ENCODE measurements at places on chromosomes 4 and X.

DNA sequence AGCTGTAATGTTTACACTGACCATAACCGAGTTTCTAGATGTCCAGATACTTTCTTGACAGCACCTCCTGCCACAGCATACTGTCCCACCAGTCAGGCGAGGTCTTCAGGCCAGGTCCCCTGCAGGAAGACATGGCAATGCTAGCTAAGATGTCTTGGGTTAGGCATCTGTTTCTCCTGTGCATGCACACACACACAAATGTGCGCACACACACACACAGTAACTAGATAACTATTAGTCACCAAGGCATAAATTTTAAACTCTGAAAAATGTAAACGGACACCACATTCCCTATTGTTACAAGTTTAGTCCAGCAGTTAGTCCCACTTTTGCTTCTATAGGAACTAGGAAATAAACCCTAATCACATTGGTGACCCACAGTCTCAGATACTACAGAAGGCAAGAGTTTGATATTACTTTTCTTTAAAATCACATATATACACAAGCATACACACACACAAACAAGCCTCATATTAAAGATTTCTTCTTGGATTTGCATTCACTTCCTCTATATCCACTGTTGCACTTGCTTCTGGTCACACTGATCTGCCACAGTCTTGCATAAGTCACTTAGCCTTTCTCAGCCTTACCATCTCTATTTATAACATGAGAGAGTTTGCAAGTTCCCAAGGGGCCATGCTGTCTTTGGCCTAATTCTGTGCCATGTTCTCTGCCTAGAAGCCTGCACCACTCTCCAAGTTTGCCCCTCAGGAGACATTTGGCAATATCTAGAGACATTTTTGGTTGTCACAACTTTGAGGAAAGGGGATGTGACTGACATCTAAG is 32.2 kb downstream of the IL21 start:
- DNase-seq, result no peak

DNA sequence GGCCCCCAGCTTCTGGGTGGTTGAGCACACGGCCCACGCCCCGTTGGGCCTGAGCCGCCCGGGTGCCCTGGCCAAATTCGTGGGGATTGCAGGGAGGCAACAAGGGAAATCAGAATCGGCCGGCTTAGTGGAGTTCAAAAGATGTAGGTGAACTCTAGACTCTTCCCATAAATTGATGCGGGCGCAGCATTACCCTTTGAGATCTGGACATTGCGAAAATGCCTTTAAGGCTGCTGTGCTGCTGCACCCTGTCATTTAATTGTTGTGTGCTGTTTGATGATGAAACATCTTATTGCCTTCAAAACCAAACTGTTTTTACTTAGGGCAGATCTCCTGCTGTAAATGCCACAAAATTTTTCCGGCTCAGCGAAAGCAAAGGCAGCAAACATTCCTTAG is 409 bp upstream of the MPP1 start:
- DNase-seq, result peak; percentile 22

DNA sequence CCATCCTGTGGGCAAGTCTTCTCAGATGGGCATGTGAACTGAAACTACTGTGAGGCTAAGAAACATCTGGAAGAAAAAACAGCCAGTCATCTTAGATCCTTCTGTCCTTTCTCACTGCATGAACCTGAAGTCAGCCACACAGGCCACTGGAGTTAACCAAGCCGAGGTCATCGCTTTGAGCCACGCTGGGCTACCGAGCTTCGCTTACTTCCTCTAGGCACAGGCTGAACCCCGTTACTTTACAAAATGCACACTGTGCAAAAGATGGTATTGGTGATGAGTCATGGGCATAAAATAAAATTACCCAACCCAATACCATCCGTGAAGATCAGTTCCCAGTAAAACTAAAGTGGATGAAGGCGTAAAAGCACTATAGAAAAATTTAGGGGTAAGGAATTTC is 86.2 kb downstream of the MTMR1 start:
- no peak for DNase-seq

- no peak for DNase-seq
Measured at GRCh38 chr4:158131027-158131426, 41.8 kb downstream of the GASK1B start.

- no peak for DNase-seq
Measured at GRCh38 chr4:143443728-143444127, 69.8 kb upstream of the SMARCA5 start.

DNA sequence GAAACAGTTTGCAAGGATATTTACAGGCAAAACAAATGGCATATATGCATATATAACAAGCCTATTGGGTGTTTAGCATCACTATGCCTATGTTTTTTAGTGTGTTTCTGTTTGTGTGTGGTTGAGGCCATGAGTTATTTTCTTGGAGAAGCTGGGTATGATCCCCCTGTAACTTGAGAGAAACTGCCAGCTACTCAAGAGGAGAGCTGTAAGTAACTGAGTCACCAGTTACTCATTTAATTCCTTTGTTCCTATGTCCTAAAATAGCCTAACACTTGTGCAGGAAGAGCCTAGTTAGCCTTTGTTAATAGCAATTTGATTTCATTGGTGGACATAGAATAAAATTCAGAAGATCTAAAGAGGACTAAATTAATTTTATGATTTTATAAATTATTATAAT is 79.1 kb downstream of the PWWP3B start:
- DNase-seq, result peak; percentile 11

DNA sequence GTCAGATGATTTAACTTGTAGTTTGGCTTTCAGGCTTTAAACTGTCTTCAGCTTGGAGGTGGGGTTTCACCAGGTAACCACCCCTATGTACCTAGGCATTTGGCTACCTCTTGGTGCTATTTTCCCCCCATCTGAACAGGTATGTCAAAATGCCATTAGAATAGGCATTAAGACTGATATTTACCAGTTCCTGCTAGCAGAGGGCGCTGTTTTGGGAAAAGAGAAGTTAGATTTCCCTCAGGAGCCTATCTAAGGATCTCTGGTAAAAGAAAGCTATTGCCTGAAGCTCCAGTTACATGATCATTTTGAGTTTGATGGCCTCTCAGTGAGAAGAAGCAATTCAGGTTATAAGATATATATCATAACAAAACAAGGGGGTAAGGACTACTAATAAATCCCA is 879.1 kb downstream of the SH3BGRL start:
- no peak for DNase-seq

DNA sequence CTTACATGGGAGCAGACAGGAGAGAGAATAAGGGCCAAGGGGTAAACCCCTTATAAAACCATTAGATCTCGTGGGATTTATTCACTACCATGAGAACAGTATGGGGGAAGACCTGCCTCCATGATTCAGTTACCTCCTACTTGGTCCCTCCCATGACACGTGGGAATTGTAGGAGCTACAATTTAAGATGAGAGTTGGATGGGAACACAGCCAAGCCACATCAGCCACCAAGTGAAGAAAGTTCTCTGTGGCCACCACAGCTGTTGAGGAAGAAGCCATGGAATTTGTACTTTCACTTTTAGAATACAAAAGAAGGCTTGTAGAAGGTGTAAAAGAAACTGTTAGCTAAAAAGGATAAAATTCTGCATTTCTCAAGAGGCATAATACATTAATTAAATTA is 67.0 kb upstream of the CXorf51A start:
- no peak for DNase-seq

DNA sequence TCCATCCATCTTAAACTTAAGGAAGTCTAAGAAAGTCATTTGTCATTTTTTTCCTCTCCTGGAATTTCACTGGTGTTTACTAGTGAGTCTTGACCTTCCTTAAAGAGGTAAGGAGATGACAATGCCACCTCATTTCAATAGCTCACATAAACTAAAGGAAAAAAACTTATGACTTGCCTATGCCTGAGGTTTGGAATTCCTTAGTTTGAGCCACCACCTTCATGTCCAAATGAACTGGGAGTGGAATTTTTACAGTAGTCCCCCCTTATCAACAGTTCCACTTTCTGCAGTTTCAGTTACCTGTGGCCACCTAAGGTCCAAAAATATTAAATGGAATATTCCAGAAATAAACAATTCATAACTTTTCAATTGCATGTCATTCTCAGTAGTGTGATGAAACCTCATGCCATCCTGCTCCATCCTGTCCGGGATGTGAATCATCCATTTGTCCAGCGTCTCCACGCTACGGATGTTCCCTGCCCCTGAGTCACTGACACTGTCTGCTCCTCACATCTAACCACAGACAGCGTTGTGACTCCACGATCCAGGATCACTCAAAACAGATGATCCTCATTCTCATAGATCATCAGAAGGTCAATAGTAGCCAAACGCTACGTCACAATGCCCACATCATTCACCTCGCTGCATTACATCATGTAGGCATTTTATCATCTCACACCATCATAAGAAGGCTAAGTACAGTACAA is 177.4 kb downstream of the SH3KBP1 start:
- no peak for DNase-seq

GRCh38 chrX:84715315-84715714 is 213.1 kb upstream of the HDX start:
- no peak for DNase-seq

DNA sequence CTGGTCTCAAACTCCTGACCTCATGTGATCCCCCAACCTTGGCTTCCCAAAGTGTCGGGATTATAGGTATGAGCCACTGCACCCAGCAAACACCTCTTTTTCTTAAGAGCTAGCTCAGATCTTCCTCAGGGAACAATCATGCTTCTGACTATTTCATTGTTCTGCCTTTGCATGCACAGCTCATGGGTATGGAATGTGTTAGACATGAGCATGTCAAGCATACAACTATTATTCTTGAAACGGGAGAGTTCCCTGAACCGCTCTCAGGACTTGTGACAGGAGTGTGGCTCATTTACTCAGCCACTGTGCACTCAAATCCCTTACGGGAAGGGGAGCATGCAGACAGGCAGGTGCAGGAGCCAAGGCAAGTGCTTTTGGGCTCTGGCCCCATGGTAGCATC is 231.7 kb upstream of the TAPT1 start:
- no peak for DNase-seq

GRCh38 chr4:112516471-112517066 is 589 bp upstream of the NEUROG2 start:
- no peak for DNase-seq

DNA sequence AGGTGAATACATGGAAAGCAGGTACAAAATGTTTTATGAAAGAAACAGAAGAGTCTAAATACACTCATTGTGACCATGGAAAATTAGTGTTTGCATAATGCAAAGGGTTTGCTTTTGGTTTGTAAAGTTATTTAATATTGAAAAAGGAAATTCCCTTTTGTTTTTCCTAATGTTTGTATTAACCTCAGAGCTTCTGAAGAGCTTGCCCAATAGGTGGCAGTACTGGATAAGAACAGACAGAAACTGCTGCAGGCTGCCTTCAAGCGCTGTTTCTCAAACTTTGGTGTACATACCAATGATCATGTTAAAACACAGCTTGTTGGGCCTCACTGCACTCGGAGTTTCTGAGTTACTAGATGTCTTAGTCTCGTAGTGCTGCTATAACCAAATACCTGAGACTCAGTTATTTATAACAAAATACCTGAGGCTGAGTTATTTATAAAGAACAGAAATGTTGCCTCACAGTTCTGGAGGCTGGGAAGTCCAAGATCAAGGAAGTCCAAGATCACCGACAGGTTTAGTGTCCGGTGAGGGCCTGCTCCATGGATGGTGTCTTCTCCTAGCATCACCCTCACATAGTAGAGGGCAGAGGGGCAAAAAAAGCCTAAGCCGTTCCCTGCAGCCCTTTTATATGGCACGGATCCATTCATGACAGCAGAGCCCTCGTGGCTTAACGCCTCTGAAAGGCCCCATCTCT is 54.2 kb downstream of the SUPT20HL2 start:
- peak; percentile 62 for DNase-seq

DNA sequence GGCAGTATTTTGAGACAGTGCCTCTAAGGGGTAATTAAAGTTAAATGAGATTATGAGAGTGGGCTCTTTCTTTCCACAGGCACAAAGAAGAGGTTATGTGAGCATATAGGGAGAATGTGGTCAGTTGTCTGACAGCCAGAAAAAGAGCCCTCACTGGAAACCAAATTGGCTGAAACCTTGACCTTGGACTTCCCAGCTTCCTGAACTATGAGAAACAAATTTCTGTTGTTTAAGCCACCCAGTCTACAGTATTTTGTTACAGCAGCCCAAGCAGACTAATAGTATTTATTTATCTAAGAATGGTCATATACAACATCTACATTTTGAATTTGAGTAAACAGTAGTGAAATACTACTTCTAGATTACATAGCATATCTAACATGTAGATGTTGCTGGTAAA is 473.8 kb downstream of the IL15 start:
- DNase-seq, result no peak

- DNase-seq, result no peak
Measured at GRCh38 chrX:30181353-30181752, 34.0 kb upstream of the MAGEB2 start.

DNA sequence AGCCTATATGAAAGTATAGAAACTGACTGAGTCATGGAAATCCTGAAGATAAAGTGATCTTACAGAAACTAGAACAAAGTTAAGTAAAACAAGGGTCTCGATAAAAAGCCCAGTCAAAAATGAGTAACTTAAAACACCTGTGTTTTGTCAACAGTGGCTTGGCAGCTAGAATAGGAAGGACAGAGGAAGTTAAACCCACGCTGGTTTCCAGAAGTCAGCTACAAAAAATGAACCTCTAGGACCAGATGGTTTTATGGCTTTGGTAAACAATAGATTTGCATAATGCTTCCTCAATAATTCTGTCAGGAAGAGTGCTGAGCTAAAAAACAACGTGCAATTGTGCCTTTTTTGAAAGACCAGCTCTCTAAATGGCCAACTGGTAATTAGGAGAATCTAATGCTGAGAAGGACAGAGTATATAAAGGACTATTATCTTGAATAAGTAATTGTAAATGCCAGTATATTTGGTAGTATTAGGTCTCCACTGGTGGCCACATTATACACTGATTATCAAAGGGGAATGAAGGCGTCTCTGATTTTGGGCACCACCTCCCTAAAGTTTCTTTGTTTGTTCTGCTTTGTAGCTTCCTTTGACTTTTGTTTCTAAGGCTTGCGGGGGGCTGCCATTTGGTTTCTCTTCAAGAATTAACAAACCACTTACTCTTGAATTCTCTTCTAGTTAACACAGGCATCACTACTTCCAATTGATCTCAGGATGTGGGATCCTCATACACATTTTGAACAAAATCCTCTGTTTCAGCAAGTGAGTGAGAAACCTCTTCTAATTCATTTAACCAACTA is 72.2 kb upstream of the PPP3CA start:
- peak; percentile 46 for DNase-seq

DNA sequence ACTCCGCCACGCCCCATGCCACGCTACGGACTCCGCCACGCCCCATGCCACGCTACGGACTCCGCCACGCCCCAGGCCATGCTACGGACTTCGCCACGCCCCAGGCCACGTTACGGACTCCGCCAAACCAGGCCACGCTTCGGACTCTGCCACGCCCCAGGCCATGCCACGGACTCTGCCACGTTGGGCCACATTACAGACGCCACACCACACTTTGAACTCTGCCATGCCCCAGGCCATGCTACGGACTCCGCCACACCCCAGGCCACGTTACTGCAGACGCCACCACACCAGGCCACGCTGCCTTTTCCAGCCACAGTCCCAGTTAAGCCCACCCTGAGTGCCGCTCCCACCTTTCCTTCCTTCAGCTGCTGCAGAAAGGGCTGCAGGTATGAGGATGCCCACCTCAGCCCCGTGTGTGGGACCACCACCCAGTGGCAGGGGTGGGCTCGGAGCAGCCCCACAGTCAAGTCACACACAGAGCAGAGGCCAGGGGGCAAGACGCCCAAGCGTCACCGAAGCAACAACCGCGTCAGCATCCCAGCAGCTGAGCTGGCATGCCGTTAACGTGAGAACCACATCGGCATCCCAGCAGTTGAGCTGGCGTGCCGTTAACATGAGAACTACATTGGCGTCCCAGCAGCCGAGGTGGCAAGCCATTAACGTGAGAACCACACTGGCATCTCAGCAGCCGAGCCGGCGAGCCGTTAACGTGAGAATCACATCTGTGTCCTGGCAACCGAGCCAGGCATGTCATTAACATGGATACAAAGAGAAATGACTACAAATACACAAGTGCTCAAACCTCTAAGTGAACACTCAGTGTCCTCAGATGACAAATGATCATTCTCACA is 26.4 kb downstream of the GAK start:
- DNase-seq, result no peak

Data from astrocyte of the cerebellum (primary cell).